ENCODE measurements at places on chromosomes 2 and 18. TPM values are rescaled to one million over a fixed set of nuclear protein-coding genes. Genes with fewer than 3 reads are reported as not detected.

GRCh38 chr2:33559328-33559727 lies 39.8 kb downstream of the FAM98A start:
- no peak for DNase-seq

DNA sequence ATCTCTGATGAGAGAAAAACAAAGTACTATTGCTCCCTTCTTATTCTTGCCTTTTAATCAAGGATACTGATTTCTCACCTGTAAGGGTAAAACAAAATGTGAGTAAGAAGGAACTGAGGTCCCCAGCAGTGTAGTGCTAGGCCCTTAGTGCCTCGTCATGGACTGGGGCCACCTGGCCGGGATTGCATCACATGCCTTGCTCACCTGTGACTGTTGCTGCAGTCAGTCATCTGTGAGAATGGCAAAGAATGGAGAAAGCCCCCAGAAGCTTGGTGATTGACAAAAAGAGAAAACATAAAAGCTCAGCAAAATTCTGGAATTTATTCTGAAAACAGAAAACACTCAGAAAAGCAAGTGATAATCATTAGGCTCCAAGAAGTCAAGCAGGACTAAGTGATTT lies 63.4 kb downstream of the SPATS2L start:
- no peak for DNase-seq

DNA sequence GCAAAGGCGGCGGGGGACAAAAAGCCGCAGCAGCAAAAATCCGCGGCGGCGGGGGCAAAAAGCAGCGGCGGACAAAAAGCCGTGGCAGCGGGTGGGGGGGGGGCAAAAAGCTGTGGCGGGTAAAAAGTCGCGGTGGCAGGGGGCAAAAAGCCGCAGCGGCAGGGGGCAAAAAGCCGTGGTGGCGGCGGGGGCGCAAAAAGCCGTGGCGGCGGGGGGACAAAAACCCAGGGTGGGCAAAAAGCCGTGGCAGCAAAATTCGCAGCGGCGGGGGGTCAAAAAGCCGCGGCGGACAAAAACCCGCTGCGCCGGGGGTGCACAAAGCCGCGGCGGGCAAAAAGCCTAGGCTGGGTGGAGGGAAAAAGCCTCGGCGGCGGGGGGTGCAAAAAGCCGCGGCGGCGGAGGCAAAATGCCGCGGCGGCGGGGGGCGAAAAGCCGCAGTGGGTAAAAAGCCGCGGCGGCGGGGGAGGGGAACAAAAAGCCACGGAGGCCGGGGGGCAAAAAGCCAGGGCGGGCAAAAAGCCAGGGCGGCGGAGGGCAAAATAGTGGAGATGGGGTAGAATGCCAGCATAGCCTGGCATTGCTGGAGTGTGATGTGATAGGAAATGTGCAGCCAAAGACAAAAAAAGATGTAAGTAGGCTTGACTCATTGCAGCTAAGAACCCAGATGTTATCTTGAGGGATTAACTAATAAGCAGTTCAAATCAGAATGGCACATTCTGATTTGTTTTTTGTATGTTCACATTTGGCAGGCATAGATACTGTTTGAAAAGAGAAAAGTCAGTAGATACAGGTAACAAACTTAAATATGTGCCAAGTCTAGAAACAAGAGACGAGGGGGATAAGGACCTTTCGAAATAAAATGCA lies 1076.3 kb downstream of the RPIA start:
- DNase-seq = peak; percentile 14

ELOA2 gene
- not detected for total RNA-seq

AGXT gene
- total RNA-seq = not detected

SIX3 gene
- 0.15 TPM for total RNA-seq

- DNase-seq = no peak
Measured at GRCh38 chr18:66682855-66683322, 79.0 kb upstream of the CDH19 start.

GAREM2 gene
- 7.1 TPM for total RNA-seq

- DNase-seq = no peak
Measured at GRCh38 chr2:241070811-241071676, 31.0 kb downstream of the MTERF4 start.

PIEZO2 gene
- not detected for total RNA-seq

GRCh38 chr2:48132271-48132625 lies 225.9 kb upstream of the FBXO11 start:
- no peak for DNase-seq

- DNase-seq = no peak
Measured at GRCh38 chr2:73736378-73736777, 767 bp downstream of the TPRKB start.

- no peak for DNase-seq
Measured at GRCh38 chr2:12430407-12431133, 286.2 kb upstream of the TRIB2 start.

- no peak for DNase-seq
Measured at GRCh38 chr2:204749319-204749718, 204.0 kb downstream of the PARD3B start.

DNA sequence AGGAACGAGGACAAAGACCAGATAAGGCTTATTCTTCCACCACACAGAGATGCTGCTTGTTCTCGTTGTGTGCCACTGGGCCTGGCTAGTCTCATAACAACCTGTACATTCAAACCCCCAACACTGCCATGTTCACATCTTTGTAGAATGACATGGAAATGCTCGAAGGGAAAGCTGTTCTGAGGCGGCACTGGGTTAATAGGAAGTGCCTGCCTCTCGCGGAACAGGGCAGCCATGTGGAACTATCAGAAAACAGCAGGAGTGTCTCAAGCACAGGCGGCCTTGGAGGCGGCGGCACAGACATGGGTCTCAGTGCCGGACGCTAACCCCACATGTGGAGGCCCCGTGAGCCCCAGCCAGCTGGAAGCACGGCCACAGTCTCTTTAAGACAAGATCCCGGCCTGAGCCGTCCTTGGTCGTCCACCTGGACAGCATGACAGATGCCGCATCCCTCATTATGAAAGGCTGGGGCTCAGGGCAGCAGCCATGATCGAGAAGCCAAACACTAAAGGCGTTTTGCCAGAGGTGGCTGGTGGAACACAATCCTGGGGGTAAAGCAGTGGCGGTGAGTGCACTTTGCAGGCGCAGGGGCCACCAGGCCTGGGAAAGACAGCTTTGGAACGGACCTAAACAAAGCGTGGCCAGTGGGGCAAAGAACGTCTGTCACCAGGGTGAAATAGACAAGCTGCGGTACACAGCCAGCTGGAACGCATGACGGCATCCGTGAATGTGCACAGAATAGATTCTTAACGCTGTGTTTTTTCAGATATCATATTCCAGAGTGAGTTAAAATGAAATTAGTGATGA lies 161.0 kb downstream of the HDAC4 start:
- no peak for DNase-seq

GRCh38 chr2:46174345-46175170 lies 122.6 kb upstream of the EPAS1 start:
- DNase-seq = peak; percentile 52

- DNase-seq = no peak
Measured at GRCh38 chr2:219174801-219175200, 1.9 kb downstream of the CNPPD1 start.

LRP2 gene
- total RNA-seq = not detected

CRYGD gene
- not detected for total RNA-seq

DNA sequence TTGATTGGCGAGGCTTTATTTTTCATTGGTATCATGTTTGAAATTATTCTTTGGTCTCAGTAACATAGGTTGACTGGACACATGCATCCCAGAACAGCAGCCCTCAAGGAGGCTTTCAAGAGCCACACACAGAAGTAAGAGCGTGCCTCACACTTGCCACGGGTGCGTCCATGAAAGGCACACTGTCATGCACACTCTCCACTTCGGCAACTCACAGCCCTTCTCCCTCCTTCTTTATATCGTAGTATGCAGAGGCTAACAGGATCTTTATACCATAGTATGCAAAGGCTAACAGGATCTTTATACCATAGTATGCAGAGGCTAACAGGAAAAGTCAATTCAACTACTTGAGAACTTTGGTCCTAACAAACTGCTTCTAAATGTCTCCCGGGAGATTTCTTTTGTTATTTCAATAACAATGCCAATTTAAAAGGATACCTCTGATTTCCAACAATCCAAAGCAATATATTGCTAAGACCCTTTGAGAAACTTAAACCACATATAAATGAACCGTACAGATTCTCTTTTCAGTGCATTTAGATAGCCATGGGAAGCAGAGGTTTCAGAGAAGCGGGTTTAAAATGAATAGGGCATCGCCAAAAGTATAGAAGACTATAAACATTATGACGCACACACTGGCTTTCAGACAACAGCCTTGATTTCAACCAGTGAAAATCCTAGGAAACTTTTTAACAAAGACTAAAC lies 26.5 kb upstream of the ZNF516 start:
- DNase-seq = no peak

MFSD6 gene
- total RNA-seq = 36.7 TPM

DTNB gene
- 33.7 TPM for total RNA-seq

NTSR2 gene
- total RNA-seq = not detected

GRCh38 chr2:218980735-218981389 lies 4.1 kb downstream of the FEV start:
- no peak for DNase-seq

- DNase-seq = no peak
Measured at GRCh38 chr2:26687328-26687727, 5.2 kb upstream of the KCNK3 start.

GRCh38 chr2:239991689-239992314 lies 33.3 kb downstream of the NDUFA10 start:
- peak; percentile 71 for DNase-seq

GRCh38 chr2:141280037-141280436 lies 850.8 kb downstream of the LRP1B start:
- DNase-seq = no peak

DNA sequence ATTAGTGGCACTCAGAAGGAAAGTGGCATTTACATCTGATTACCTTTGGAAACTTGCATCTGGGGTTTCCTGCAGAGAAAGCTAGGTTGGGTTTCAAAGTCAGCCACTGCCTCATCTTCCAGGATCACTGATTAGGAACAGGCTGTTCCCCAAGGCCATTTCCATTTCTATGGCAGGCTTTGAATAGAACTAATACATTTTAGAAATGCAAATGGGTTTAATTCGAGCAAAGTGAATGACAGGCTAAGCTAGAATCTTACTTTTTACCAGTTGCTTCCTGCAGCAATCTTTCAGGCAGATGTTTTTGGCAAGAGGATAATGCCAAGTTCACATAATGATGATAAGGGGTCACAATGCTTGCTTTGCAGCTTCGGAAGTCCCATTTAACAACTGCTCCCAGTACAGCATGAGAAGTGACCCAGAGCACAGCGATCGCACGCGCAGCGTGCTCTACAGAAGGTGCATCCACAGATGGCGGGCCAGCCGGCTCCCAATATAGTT lies 336.7 kb downstream of the LPIN1 start:
- DNase-seq = no peak

DNA sequence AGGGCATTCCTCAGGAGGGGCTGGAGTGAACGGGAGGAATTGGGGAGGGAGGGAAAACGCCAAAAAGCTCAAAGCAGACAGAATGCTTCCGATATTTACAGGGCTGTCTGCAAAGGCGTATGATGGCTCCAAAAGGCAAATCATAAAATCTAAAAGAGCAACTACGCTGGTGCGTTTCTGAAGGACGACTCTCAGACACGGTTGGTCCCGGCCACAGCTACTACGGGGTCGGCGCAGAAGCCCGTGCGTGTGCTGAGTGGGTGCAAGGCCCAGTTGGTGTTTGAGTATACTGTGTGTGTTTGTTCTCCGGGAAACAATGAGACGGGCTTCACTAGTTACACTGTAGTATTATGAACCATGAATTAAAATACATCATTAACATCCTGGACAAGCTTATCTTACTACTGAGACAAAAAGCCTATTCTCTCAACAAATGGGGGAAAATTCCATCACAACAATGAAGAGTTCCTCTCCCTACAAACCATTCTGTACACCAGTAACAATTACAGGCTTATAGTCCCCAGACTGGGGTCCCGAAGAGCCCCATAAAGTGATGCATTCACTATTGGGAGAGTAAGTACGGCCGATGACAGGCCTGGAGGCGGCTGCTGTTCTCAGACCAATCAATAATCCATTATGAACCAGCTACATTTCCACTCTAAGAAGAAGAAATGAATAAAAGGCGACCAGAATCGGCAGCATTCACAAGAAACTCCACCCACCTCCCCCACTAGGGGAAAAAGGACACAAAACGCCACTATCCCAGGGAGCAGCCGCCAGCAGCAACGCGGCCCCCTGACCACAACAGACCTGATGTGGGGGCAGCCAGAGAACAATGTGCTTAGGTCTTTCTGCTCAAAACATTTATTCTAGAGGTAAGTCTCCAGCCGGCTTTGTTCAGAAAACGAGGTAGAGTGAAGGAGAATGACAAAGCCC lies 43.4 kb downstream of the ZNF516 start:
- no peak for DNase-seq
